ENCODE measurements at places on chromosomes 4 and X.

DNA sequence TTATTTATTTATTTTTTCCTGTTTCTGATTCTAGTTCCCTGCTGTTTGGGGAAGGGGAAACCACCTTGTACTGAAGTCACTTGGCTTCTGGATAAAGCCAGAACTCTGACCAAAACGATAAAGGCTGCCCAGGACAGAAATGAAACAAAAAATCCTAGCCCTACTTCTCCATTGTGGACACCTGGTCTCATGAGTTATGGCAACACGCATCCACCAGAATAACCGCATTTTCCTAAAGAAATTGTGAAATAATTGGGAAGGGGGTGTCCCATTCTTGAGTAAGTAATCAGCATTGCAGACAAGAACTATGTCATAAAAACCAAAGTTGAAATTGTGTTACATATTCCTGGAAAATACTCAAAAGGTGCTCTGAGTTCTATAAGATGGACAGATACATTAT, 42.1 kb downstream of the SLC9A7 start:
- DNase-seq = no peak

- DNase-seq = no peak
Observed at GRCh38 chr4:70943114-70943513, 40.9 kb downstream of the MOB1B start.

- peak; percentile 19 for DNase-seq
Observed at GRCh38 chr4:109302361-109303139, at the start of gene COL25A1. Gene COL25A1 (minus strand): TSS chr4:109302658.

DNA sequence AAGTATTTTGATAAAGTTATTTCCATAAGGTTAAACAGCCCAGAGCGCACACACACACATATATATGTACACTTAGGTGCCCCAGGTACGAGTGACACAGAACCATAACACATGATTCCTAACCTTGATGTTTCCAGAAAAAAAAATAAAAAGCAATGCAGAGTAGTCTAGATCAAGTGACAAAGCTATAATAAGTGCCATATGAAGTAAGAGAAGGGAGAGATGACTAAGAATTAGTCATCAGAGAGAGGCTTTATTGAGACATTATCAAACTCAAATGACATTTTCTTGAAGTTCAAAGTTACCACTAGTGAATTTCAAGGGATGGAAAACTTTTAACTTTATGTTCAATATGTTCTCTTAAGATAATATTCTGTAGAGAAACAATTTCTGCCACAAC, 215.0 kb downstream of the HTR2C start:
- no peak for DNase-seq

DNA sequence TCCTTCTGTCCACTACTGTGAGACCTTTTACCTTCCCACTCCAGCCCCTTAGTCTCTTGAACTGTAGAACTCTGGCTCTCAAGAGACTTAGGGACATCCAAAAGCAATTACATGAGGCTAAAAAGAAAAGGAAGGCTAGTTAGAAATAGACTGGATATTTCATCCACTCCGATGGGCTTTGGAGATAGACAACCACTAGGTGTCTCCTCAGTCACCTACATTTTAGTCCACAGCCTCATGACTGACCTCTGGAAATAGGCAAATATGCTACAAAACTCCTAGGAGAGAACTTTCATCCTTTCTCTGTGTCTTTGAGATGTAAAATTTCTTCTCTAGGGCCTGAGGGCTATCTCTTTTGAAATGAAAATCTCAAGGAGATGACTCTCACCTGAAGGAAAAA, 45.1 kb upstream of the LAMP2 start:
- no peak for DNase-seq

DNA sequence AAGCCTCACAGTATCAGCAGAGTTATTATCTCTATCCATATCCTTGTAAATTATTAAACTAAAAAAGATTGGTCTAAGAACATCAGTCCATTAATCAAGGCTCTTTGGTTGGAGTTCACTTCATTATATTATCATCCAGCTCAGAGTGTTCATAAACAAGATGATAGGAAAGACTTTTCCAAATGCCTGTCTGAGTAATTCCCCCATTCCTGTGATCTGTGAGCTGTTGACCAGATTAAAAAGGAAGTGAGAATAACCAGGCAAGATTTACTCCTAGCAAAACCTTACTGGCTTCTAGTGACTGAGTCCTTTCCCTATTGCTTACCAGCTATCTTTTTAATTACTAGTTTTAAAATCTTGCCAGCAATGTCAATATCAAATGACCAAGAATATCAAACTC, 14.9 kb downstream of the PKD2 start:
- DNase-seq = no peak

- DNase-seq = no peak
Observed at GRCh38 chr4:130825284-130825683, 1729.3 kb downstream of the C4orf33 start.

DNA sequence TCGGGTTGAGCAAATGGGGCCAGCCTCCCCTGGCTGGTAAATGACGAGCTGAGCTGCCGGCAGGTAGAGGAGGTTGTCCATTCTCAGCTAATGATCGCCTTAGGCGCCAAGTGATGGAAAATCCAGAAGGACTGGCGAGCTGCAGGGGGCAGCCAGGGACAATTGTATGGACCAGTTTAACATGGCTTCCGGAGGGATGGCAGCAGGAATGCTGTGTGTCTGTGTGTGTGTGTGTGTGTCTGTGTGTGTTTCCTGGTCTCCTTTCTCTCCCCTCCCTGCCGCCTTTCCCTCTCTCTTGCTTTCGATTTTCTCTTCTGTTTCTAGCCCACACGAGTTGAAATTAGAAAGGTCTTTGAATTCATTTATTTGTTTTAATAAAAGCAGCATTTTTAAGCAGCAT, 45.2 kb upstream of the BCOR start:
- no peak for DNase-seq

- DNase-seq = no peak
Observed at GRCh38 chr4:175252642-175253041, 334.5 kb downstream of the ADAM29 start.

DNA sequence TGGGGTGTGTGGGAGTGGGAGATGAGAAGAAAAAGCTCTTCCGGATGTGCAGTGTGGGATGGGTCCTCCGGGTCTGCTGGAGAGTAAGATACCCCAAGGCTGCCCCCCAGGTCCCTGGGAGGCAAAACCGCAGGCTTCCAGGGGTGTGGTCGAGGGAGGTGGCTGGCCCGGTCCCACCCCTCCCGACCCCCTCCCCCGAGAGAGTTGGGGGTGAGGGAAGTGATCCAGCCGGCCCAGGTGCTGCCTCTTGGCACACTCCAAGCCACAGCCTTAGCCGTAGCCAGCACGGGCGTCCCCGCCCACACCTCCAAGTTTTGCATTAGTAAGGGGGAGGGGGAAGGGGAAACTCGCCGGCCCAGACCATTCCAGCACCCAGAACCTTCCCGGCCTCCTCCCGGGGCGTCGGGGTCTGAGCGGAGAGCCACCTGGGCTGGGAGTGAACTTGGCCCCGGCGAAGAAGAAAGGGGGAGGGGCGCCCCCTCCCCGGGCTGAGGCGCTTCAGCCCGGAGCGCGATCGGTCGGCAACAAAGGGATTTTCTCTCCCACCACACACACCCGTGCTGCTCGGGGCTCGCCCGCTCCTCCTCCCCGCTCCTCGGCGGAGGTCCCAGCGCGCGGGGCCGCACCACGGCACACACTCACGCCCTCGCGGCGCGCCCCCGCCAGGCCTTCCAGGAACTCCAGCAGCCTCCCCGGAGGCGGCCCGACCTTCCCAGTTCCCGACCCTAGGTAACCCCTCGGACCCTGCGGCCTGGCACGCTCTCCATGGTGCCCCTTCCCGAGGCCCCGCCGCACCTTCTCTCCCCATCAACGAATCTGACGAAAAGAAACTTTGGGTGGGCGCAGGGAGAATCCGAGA, 14.4 kb downstream of the BCOR start:
- DNase-seq = no peak

- no peak for DNase-seq
Observed at GRCh38 chr4:4659871-4660651, 118.2 kb upstream of the STX18 start.

DNA sequence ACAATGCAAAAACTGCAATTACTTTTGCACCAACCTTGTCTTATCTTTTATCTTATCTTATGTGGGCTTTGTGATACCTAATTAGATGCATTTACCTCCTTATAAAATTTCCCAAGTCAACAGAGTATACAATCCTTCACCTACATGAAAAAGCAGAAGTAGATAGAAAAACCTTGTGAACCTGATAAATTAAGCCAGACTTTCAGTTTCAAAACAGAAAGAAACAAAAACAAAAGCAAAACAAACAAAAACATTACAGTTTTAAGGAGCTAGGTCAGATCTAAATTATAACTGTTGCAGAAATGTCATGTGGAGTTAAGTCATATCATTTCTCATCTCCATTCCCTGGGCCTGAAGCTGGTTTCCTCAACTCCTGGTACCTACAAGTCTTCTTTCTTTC, 24.9 kb upstream of the CXXC4 start:
- no peak for DNase-seq

GRCh38 chr4:85732124-85732523, 257.2 kb downstream of the ARHGAP24 start:
- no peak for DNase-seq

DNA sequence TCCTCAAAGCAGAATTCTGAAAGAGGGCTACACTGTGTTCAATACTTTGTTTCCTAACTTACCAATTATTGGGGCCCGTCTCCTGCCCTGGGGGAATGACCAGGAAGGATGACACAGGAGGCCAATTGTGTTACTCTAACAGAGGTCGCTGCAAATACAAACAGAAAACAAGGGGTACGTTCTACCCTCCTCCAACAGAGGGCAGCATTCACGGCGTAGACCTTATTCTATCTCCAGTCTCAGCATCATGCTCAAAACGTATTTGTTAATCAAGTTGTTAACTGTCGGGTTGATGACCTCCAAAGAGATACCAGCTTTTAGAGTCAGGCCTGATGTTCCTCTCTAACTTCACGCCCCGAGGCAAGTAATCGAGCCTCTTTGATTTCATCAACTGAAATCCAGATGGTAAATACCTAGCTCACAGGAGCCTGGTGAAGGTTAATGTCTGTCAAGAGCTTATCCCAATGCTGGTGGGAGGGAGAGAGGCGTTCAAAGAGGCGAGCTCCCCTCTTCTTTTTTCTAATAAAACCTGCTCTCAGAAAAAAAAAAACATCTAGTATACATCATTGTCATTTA, 181.0 kb upstream of the KCNIP4 start:
- no peak for DNase-seq

DNA sequence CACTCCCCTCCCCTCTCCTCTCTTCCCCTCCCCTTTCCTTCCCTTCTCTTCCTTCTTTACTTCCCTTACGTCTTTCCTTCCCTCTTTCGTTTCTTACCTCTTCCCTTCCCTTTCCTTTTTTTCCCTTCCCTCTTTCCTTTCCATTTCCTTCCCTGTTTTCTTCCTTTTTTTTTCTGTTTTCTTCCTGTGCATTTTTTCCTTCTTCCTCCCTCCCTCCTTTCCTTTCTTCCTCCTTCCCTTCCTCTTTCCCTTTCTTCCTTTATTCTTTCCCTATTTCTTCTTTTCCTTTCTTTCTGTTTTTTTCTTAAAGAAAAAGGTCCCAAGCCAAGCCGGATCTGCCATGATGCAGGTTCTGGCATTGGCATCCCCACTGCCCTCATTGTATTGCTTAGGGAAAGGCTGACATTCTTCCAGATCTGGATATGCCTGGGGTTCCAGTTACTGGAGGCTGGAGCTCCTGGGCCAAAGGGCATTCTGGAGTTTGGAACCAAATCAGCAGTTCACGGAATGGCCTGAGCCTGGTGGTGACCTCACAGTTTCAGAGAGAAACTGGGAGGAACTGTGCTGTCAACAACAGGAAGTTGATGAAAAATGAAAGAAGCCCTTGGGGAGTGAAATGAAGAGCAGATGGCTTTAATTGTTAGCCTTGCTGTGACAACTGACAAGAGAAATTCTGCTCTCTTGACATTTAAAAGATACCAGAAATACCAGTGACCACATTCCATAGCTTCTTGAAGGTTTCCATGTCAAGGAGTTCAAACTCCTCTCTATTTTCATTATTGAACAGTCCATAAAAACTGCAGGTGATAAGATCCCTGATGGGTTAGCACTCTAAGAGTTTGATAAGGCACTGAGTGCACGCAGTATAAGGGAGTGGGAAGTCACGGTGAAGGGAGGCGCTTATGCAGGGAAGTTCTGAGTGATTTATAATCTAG, 622.1 kb downstream of the SPRY1 start:
- no peak for DNase-seq

- no peak for DNase-seq
Observed at GRCh38 chr4:149164282-149164681, 651.4 kb downstream of the IQCM start.

Measured in activated CD4-positive, alpha-beta T cell treated with anti-CD3 and anti-CD28 coated beads, Interleukin-2, amount 50 U/mL, for 24 hours (primary cell).